ENCODE measurements at places on chromosomes 3 and 15.
A peak's percentile ranks its signal among the peaks of the same experiment; 100 is the strongest.

GRCh38 chr15:25481208-25481859 is 42.5 kb upstream of the UBE3A start:
- DNase-seq = no peak

GRCh38 chr15:26771578-26772153 is 1.2 kb downstream of the GABRB3 start:
- DNase-seq = peak; percentile 28

GRCh38 chr15:78104566-78105475 is 12.5 kb downstream of the SH2D7 start:
- DNase-seq = no peak

DNA sequence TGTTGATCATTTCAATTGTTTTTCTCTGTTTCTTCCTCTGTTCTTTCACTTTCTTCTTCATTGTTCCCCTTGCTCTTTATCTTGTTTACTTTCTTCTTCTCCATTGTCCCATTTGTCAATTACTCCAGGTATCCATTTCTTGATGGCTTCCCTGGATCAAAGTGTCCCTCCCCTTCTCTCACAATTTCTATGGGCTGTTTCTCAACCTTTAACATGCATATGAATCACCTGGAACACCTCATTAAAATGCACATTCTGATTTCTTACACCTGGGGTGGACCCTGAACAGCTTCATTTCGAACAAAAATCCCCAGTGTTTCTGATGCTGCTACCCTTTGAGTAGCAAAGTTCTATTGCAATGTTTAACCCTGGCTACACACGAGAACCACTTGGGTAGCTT is 454.8 kb downstream of the EPHA6 start:
- no peak for DNase-seq

- DNase-seq = no peak
Observed at GRCh38 chr3:73491287-73491662, 133.5 kb downstream of the PDZRN3 start.

DNA sequence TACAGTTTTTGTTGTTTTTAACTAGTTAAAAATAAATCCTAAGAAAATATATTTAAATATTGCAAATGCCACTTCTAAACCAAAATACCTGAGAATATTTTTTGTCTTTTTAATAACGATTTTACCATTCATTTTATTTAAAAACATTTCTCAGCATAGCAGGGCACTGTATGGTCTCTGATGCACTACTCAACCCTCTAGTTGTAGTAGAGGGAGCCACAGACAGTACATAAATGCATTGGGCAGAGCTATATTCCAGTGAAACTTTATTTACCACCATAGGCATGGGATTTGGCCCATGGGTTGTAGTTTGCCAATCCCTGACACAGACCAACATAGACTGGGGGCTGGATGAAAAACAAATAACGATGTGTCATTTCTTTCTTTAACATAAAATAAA is 214.4 kb upstream of the UBE2E1 start:
- no peak for DNase-seq

DNA sequence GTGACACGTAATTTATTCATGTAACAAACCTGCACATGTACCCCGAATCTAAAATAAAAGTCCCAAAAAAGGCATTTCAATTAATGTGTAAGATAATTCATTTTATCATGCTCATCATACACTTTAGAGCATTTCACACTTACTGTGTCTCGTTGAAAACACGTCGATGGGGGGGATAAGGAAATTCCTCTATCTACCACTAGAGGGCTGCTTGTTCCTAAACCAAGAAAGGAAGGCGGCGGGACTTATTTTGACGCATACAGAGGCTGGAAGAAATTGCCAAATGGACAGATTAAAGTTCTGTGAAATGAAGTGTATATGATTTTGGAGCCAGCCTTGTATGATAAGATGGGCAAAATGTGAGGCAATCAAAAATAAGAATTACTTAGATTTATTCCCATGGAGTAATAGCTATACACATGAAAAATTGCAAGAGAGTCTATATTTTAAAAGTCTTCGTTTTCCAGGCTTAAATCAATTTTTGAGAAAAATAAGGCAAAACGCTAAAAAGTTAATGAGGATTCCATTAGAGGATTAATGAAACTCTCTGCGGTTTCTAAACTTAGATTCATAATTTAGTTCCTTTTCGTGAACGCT is 346.8 kb downstream of the CNTN3 start:
- peak; percentile 21 for DNase-seq

DNA sequence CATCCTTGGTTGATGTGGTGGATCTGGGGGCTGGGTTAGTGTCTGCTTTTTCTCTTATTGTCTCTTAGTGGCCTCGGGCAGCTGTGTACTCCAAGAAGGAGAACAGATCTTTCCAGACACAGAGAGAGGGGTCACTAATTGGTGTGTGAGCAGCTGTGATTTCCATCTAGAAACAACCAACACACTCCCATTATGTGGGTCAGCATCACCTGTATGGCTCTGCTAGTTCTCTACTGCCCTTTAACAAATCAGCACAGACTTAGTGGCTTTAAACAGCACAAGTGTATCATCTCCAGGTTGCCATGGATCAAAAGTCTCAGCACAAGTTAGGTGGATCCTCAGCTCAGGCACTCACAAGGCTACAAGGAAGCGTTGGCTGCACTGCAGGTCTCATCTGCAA is 156.8 kb downstream of the LRTM1 start:
- no peak for DNase-seq

GRCh38 chr3:58177747-58178527 is 32.8 kb downstream of the DNASE1L3 start:
- peak; percentile 87 for DNase-seq

- DNase-seq = peak; percentile 50
Observed at GRCh38 chr3:194688200-194688740, 2.6 kb downstream of the FAM43A start.

GRCh38 chr15:60458721-60459120 is 20.2 kb downstream of the ICE2 start:
- DNase-seq = no peak

- no peak for DNase-seq
Observed at GRCh38 chr15:100779331-100780207, 100.1 kb upstream of the ALDH1A3 start.

DNA sequence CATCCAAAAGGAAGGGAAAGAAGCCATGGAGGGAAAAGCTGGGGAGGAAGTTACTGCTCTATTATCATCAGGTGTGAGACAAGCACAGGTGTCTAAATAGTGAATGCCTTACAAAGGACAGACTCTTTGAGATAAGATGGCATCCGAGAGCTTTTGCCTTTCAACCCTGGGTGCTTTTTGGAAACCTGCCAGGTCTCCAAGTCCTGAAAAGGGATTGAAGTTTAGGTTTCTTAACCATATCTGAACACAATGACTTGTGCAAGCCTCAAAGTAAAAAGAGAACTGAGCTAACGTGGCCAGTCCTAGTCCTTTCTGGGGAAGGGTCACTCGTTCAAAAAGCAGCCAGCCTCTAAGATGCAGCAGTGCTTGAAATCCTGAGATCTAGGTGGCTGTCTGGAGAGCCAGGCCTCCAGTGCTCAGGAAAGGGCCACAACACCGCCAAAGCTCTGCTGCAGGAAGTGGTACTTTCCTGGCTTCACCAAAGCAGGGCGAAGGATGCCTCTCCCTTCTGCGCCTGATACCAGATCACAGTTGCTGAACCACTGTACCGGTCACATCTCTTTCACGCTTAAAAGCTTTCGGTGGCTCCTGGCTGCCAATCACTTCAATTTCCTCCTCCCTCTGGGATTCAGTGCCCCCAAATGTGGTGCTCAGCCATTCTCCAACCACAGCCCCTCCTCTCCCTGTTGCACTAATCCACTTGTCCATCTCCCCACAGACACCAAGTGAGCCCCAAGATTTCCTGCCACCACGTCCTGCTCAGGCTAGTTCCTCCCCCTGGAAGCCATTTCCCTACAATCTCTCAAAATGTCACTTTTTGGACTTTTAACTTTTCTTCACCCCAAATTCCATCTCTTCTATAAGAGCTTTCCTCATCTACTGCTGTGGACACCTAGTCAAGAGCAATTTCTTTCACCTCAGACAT is 104.1 kb upstream of the LPP start:
- DNase-seq = no peak

GRCh38 chr3:52731590-52731989 is 25.7 kb downstream of the SPCS1 start:
- no peak for DNase-seq

- no peak for DNase-seq
Observed at GRCh38 chr3:69121513-69121912, 882 bp downstream of the LMOD3 start.

DNA sequence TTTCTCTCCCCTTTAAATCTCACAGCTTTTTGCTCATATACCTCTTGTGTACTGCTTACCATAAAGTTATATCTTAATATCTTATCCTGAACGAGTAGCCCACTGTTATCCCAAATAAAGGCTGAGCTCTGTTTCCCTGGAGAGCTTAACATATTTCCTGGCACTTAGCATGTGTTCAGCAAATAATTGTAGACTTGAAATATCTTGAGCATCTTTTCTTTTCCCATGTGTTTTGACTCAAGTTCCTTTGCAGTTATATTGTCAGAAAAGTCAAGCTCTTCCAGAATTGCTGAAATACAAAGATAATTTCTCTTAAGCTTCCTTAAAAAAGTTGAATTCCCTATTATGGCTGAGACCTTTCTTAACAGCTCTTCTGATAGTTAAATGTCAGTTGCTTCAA is 150.5 kb downstream of the LPP start:
- no peak for DNase-seq

DNA sequence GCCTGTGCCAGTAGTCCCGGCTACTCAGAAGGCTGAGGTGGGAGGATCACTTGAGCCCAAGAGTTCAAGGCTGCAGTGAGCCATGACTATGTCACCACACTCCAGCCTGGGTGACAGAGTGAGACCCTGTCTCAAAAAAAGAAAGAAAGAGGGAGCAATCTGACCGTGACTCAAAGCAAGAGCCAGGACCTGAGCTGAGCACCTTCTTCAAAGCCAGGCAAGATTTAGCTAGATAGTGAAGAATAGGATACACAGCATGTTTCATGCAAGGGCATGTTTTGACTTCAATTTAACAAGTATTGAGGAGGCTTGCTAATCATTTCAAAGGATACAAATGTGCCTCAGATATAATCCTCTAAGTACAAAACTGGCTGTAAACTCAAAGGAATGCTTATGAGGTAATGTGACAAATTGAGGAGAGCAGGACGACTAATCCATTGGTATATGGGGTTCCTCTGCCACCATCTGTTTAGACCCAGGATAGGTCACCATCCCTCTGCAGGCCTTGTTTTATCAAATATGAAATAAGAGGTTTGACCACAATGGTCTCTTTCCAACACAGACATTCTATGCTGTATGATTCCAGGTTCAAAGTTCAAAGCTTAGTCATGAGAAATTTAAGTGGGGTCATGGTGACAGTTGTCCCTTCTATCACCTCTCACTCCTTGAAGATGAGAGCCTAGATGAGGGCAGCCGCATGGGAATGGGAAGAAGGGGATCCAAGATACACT is 33.2 kb downstream of the RAB27A start:
- no peak for DNase-seq

DNA sequence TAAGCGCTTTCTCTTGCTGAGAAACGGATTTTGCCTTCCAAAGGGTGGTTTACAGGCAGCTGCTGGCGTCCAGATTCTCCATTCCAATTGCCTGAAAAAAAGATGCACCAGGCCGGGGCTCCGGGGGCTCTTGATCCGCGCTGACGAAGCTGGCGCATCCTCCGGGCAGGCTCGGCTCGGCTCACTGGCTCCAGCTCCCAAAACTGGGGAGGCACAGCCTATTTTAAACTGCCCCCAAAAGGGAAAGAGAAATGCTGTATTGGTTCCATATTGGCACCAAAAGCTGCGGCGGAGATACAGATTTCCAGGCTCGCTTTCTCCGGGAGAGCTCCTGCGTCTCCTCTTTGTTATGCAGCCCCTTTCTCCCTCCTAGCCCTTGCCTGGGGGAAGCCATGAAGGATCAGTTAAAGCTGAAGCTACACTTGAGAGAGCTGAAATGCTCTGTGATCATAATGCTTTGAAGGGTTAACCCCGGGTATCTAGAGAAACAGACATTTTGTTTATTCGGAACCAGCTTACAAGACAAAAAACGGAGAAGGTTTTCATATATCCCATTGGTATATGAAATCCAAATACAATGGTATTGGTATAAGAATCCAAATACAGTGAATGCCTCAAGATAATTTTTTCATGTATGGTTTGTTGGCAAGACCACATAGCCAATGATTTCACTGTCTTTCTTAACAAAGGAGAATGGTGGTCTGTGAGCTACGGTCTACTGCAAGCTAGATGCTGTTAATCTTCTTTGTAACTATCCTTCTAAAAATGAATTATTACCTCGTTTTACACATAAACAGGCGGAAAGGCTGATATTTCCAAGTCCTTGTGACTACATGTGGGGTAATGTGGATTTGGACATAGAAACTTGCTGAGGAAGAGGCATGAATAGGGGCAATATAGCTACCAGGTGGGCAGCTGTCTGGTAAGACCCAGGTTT is 693 bp downstream of the CD200 start:
- no peak for DNase-seq

DNA sequence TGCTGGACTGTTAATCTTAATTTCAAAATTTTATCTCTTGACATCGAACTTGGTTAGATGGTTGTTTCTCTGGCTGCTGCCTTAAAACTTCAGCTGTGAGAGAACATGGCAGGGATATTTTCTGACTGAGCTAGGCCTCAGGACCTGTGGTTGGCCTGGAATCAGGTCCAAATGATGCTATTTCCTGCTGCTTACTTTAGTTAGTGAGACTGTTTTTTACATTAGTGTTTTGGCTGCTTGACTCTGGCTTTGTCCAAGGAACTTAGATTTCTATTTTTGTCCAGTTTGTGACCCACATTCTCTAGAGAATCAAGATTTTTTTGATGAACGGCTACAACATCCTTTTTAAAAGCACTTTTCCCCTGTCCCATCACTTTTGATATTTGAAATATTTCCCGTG is 497.9 kb upstream of the SGO1 start:
- DNase-seq = peak; percentile 22

- DNase-seq = no peak
Observed at GRCh38 chr15:92582206-92582605, 73.4 kb downstream of the FAM174B start.
